ENCODE measurements at places on chromosomes 1 and 21.

DNA sequence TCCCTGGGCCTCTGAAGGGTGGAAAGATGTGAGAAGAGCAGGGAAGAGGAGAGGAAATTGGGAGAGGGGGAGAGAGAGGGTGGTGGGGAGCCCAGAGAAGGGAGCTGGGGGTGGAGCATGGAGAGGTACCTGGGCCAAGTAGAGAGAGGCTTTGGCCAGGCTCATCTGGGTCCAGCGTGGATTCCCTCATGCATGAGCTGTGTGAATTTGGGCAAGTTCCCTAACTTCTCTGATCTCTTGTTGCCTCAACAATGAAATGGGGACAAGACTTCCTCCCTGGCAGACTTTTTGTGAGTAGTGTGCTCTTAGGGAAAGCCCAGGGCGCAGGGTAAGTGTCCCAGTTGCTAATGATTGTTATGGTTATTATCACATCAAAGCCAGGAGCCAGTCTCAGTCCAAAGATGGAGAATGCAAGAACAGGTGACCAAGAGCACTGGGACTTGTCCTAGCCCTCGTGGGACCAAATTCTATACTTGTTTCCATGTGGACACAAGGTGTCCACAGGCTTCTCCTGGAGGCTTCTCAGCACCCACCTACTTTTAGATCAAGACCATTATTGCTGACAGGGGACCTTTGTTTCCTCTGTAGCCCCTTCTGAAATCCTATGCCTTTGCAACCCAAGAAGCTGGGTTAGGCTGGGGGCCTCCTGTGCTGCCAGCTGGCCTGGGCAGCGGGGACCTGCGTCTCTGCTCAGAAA, 13.9 kb downstream of the IL6R start:
- no peak for DNase-seq

- no peak for DNase-seq
These were observed 9.8 kb downstream of the NIPAL3 start for GRCh38 chr1:24425441-24425840.

GRCh38 chr1:223179786-223180185, 36.7 kb upstream of the TLR5 start:
- no peak for DNase-seq

DNA sequence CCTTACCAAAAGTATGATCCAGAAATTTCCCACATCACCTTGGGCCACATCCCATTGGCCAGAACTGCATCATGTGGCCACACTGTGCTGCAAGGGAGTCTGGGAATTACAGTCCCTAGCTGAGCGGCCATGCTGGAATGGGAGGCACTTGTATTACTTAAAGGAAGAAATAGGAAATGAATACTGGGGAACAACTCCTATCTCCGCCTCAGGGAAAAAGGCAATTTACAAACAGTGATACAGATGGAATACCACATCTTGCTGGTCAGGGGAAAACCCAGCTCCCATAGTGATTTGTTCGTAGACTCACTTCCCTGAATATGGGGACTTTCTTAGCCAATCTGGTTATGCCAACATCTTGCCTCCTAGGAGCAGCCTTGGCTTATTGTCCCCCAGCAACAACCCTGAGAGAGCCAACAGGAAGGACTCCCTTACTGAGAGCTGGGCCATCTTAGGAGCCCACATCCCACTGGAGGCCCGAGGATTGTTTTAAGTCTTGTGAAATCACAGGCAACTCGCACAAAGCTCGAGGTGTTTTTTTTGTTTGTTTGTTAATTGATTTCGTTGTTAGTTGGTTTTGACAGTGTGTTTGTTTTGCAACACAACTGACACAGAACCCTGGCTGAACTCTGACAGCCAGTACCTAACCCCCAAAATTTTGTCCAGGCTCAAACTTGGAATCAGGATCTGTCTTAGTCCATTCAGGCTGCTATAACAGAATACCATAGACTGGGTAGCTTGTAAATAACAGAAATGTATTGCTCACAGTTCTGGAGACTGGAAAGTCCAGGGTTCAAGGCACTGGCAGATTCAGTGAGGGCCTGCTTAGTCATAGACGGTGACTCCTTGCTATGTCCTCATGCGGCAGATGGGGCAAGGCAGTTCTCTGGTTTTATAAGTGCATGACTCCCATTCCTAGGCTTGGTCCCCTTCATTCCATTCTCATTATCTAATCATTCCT, 14.9 kb downstream of the CDA start:
- DNase-seq = no peak

DNA sequence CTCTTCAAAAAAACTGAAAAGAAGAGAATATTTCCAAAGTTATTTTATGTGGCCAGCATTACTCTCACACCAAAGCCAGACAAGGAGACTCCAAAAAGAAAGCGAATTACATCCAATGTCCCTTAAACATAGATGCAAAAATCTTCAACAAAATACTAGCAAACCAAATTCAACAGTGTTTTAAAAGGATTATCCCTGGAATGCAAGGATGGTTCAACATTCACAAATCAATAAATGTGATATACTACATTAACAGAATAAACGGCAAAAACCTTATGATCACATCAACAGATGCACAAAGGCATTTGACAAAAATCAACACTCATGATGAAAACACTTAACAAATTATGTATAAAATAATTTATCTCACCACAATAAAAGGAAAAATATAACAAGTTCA, 207.8 kb downstream of the DENND1B start:
- DNase-seq = no peak

DNA sequence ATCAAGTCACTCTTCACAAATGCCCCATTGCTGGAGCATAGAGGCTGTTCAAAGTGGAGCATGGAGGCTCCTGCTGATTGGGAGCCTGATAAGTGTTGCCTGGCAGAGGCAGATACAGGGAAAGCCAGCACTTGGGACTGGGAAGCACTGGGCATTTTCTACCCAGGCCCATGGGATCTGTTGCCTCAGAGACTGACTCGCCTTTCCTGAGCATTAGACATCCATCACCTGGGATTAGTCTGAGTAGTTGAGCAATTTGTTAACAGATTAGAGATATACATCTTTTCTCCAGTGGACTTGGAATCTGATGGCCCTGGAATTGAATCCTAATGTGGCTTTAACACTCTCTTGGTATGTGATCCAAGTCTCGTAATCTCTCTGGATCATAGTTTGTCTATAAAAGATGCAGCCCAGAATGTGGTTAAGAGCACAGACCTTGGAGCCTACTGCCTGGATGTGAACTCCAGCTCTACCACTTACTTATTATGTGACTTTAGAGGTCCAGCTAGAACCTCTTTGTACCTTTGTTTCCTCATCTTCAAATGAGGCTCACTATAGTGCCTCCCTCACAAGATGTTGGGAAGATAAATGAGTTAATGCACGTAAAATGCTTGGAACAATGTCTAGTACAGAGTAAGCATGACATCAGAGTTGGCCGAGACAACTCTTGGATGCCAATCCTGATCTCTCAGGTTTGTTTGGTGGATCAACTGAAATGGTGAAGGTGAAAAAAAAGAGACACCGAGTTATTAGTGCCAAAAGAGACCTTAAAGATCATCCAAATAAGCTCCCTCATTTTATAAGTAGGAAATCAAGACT, 38.3 kb upstream of the NRDC start:
- DNase-seq = no peak

DNA sequence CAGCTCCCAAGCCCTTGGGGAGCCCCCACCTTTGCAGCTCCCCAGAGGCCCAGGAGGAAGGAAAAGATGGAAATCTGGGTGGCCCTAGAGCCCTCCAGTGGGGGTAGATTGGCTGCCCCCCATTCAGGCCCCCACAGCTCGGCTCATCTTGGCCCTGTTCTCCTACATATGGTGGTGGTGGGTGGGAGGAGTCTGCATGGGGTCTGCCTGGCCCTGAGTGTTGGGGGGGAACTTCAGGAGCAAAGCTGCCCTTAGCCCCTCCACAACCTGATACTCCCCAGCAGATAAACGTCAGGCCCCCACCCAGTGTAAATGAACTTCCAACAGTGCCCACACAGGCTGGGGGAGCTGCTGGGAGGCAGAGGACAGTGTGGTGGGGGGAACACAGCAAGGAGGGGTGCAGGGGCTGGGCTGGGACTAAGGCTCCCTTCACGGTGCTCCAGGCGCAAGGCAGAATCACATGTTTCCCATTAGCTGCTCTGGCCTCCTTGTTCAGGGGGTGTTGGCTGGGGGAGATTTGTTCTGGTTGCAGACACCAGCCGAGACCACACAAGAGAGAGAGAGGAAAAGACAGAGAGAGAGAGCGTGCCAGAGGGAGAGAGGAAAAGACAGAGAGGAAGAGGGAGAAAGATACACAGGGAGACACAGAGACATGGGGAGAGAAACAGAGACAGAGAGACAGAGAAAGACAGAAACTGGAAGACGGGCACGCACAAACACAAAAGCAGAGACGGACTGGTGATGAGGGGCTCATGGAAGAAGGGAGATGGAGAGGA, 42.6 kb downstream of the AHDC1 start:
- DNase-seq = no peak

GRCh38 chr1:206854401-206855129, 10.9 kb upstream of the IL20 start:
- no peak for DNase-seq

DNA sequence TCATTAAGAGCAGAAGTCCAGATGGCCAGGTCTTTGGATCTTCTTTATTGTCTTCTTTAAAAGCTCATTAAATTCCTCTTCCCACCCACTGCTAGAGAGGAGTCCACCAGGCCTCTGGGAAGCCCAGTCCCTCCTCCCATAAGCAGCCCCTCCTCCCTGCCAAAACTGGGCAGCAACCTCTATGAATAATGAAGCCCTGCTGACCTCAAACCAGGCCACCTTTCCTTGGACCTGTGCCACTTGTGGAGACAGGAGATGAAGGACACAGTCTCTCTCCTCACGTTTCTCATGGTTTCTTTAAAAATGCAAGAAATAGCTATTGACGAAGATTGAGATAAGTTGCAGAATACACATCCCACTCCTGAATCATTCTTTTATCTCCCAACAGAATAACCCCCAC, 112.8 kb downstream of the EDEM3 start:
- no peak for DNase-seq

DNA sequence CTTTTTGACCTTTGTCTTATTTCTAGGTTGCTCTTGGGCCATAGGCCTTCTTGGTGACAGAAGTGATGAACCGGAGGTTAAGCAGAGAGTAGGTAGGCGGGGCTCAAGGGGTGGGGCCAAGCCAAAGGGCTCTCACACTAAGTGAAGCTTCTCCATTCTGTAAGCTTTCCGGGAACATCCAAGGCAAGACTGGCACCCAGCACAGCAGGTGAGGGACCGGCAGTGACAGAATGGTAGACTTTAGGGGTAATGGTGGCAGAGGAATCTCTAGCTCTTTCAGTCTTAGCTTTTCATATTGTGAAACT, at the start of gene TNFAIP8L2:
TNFAIP8L2 (plus strand) TSS at position 135 of the 305 bp plus-strand sequence. CDS start 2,049 bp downstream, outside the sequence.
- peak; percentile 62 for DNase-seq

- DNase-seq = no peak
These were observed 144.0 kb downstream of the KIF26B start for GRCh38 chr1:245298781-245299180.

DNA sequence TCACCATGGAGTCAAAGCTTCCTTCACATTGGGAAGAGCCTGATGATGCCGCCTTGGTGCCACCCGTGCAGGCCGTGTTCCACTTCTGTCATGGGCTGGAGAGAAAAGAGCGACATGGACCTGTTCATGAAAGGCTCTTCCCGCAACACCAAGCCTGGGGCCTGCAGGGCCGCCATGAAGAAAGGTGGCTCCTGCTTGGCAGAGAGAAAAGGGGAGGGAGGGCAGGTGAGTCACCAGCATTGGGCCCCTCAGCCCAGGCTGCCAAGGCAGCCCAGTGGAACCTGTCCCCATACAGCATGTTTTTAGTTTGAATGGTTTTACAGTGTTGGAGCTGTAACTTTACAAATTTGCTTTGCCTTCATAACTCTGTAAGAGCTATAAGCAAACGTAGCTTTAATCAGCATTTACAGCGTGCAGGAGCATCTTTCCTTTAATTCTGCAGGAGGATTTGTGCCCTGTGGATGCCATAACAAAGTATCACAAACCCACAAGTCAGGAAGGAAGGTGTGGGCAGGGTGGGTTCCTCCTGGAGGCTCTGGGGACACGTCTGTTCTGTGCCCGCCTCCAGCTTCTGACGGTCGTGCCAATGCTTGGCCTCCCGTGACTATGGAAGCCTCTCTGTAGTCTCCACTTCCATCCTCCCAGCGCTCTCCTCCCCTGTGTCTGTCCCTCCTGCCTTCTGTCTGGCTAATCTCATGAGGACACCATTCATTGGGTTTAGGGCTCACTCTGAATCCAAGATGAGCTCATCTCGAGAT, 49.1 kb downstream of the RIPK4 start:
- no peak for DNase-seq

DNA sequence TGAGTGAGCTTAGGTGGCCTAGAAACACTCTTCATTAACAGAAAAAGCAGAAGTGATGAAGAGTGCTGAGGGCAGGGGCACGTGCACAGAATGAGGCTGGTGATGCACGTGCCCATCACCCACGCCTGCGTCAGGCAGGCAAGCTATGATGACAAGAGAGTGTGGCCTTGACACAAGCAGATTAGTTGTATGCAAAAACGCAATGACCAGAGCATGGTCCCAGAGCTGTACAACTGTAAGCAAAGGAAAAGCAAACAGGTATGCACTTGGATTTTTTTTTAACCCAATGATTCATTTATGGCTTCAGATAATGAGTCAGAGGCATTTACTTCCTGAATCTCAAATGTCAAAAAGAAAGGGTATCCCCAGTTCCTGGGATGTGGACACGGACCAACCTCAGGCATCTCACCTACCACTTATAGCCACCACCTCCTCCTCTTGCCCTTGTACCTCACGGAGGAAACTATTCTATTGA, 9.1 kb upstream of the TMEM61 start:
- DNase-seq = no peak

DNA sequence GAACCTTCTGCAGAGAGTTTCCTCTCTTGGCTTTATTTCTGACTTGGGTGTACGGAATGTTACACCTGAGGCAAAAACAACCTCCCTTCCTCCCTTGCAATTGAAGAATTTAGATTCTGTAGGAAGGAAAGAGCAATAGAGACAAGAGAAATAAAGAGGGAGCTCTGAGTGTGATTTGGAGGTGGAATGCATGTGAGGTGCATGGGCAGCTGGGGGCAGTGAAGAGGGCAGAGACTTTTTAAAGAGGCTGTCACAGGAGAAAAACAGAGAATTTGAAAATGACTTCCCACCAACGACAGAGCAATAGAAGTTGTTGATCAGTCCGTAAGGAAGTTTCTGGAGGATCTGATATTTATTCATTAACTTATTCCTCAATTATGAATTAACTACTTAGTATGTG, 172.0 kb upstream of the B3GALT2 start:
- no peak for DNase-seq

- no peak for DNase-seq
These were observed 9.9 kb downstream of the S100A11 start for GRCh38 chr1:152026895-152027294.

Data from T follicular helper cell (primary cell).